ENCODE measurements at places on chromosomes 4 and X. TPM values are rescaled to one million over a fixed set of nuclear protein-coding genes. Genes with fewer than 3 reads are reported as not detected.

GRCh38 chrX:40953369-40953768 lies 131.9 kb upstream of the USP9X start:
- no peak for DNase-seq

DNA sequence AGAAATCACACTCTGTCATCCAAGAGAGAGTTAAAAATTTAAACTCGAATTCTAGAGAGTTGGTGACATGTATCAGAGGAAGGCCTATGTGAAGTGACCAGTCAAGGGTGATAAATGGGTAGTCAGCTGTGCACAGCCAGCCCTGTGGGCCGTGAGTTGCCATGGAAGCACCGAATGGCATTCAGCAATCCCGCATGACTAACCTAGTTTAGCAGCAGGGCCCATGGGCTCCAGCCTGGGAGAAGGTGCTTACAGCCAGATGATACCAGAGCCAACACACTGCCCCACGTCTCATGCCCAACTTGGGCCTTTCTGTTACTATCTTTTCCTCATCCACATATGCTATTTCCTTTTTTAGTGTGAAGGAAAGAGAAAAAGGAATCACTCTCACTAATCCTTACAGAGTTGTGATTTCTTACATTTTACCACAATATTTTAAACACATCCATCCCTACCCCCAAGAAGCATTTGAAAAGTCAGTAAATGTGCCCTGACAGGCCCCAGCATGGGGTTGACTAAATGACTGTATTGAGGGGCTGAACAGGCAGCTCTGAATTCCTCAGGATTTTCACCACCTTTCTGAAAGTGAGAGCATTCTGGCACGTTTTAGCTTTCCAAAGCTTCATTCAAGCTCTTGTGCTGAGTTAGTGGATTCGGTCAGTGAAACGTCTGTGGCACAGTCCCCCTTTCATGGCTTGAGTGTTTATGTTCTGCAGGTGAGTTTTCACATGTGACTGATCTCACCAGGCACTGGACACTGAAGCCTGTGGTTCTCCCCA lies 104.2 kb downstream of the AFF1 start:
- DNase-seq: peak; percentile 73

DNA sequence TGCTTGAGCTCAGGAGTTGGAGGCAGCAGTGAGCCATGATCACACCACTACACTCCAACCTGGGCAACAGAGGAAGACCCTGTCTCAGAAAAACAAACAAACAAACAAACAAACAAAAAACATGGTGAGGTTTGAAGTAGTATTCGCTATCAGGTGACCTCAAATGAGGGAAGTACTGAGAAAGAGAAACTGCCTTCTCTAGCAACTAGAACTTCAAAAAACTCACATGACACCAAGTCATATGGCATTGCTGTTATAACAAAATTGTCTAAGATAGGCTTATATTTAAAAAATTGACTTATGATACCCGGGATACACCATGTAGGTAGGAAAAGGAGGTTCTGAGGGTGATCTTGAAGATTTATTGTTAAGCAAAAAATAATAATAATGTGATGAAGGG lies 10.3 kb downstream of the MPP1 start:
- no peak for DNase-seq

DNA sequence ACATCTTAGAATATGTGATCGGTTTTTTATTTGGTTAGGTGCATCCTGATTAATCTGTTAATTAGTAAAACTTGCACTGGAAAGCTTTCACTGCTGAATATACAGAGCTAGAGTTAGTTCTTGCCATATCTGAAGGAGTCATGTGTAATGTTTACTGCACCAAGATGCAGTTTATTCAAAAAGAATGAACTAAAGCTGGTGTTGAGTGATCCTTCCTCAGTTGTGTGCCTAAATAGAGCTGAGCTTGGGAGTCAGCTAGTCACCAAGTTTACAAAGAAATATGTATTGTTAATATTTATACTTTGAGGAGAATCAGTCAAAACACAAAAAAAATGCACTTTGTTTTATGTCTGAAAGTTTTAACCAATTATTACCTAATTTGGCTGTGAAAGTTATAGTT lies 54.1 kb upstream of the FHDC1 start:
- DNase-seq: no peak

DNA sequence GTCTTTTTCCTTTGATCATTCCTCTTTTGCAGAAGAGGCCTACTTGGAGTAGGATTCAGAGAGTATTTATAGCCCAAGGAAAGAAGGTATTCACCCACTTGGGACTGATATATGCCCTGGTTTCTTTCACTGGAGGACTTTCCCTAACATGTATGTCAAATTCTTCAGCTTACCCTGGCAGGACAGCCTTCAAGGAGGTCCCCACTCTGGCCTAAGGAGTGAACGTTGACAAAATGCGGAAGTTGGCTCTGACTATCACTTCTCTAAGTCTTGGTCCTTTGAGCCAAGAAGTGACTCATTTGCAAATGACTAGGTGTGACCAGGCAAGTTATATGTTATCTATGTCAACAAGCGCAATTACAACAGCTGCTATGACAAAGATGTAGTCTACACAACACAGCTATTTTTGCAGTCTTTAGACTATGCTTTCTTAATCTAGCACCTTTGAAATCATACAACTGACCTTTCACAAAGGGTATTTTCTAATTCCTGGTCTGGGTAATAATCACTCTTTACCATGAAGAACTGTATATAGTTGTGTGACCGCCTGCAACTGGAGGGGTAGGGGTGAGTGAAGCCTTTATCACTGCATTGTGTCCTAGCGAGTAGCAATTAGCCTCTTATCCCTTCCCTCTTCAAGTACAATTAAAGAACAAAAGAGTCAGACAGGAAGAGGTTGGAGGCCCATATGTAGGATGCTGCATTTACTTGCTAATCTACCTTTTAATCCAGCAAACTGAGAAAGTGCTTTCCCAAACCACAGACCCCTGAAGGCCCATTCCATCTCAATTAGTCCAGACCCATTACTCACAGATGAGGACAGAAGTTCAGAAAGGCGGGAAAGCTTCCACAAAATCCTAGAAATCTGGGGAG lies 50.1 kb downstream of the RASGEF1B start:
- DNase-seq: no peak

- DNase-seq: no peak
Observed at GRCh38 chrX:72216973-72217372, 21.9 kb downstream of the ERCC6L start.

GRCh38 chr4:153649572-153649991 lies 34.5 kb upstream of the TLR2 start:
- no peak for DNase-seq

DNA sequence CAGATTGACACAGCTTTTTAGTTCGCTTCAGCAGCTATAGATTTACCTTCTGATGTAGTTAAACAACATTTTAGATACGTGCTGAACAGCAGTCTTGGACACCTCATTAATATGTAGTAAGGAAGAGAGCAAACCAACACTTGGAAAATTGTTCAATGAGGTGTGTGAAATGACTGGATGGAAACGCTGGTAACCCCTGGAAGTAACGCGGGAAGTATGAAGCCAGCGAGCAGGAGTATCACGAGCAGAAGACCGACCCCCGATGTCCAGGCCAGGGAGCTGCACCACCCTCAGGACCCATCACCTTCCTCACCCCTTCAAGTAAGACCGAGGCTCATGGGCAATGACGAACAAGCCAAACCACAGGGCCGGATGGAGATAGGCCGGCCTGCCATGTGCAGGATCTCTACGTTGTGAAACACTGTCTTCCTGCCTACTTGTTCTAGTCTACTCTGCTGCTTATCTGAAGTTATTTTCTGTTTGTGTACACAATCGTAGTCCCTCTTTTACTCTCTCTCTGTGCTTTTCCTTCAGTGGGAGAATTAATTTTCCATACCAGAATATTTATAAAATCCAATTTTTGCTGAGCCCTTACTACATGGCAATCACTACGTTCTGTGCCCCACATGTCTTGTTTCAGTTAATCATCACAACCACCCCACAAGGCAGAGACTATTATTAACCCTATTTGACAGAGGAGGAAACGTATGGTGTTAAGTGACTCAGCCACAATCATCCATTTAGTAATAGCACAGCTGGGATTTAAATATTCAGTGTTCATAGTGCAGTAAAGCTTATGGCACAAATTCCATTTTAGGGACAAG lies 221.7 kb downstream of the APBB2 start:
- peak; percentile 65 for DNase-seq

DNA sequence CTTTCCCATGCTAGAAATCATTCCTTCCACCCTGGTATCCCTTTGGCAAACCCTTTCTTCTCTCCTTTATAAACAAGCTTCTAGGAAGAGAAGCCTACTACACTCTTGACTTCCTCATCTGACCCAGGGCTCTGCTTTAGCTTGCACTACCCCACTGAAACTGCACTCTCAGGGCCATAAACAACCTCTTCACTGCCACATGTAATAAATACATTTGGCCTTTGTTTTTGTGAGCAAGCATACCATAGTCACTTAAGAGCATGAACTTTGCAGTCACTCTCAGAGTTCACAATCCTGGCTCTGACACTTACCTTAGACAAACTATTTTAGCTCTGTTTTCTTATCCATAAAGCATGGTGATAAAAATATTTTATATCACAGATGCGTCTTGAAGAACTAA lies 50.7 kb upstream of the USP38 start:
- no peak for DNase-seq

DNA sequence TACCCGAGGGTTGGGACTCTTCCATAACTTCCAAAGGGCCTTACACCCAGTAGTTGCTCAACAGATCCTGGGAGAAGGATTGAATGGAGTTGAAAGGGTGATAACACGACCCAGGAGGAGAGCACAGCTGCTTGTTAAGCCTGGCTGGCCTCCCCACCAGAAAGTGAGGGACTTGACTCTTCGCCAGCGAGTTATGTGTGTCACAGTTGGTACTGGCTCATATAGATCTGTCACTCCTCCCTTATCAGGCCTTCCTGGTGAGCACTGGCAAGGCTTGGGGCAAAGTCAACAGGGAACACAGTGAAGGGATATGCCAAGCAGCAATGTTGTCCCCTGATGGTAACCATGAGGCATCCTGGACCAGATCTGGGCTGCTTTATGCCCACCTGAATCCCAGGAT lies 35.8 kb downstream of the APLN start:
- DNase-seq: no peak

DNA sequence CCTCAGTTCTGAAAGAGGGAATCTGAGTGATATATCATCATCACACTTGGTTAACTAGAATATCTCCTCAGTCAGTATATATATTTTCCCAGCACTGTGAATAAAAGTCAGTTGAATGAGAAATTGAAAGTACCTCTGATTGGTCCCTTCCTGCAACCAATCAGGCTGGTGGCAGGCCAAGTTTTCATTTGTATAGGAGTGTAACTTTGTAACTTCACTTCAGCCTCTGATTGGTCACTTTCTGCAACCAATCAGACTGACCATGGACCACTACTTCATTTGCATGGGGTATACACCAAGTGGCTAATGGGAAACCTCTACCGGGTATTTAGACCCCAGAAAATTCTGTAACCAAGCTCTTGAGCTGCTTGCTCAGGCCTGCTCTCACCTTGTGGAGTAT lies 2.0 kb upstream of the PGK1 start:
- no peak for DNase-seq

DNA sequence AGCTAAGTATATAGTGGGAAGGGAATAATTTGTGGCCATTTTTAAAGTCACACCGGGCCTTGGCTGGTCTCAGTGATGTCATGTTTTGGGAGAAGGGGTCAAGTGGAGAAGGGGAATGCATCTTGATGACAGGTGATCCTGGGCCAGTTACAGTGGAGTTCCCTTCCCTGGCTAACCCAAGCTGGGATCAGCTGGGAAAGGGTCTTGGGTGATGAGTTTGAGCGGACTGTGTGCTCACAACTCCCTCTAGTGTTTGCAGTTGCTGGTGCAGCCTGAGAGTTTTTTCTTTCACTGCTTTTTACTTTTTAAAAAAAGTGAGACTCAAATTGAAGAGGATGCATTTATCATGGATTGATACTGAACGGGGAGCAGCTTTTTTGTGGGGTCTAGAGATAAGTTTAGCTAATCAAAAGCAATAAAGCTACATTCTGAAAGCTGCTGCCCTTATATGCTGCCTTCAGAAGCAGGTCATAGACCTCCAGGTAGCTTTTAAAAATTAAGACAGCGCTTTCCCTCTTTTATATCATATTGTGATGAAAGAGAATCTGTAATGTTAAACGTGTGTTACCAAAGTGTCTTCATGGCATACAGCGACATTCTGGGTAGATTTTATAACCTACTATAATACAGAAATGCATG lies 164.7 kb downstream of the DCLK2 start:
- DNase-seq: no peak

DNA sequence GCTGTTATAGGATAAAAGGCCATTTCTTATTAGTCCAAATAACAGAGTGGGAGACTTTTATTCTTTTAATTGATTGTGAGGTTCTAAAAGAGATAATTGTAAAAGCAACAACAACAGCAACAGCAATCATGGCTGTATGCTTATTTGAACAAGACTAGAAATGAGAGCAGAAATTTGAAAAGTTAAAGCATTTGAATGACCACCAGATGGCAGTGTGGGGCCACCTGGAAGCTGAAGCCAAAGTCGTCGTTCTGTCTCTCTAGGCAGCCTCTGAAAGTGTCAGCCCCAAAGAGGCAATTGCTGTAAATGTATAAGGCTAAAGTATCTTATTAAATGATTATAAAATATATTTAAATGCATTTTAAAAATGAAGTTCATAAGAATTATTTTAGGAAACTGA lies 42.2 kb downstream of the SH2D1A start:
- peak; percentile 7 for DNase-seq

GRCh38 chr4:120858776-120859175 lies 63.8 kb downstream of the PRDM5 start:
- DNase-seq: no peak

DNA sequence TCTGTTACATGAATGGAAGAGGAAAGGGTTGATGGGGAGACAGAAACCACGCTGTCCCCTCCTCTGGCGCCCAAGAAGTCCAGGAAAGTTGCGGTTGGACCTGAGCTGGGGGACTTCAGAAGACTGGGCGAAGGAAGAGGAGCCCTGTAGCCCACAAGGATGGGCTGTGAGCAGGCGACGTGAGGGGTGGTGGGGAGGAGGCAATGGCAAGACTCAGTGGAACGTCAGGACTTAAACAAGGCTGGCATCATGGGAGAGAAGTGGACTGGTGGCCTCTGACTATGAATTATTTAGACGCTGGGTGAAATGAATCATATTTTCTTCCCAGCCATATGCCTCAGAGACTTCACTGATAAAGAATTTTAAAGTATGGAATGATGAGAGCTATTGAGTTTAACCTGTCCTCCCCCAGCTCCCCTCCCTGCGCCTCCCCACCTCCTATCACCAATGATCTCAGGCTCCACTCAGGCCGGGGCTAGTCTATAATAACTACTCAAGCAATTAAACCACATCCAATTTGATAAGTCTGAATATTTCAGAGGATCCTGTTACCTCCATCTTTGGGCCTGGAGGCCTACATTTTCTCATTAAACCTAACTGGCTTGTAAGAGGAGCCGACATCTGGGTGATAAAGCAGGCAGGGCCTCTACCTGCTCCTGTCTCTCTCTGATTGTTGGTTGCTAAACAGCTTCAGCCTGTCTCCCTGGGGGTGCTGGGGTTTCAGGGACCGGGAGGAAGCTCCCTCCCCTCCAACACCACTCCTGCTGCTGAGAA lies 63.6 kb downstream of the SMIM20 start:
- DNase-seq: no peak

PGM2 gene
- total RNA-seq: 66.0 TPM

DIAPH2 gene
- total RNA-seq: 26.1 TPM

ZAR1 gene
- not detected for total RNA-seq

PPP4R3C gene
- not detected for total RNA-seq

F11 gene
- total RNA-seq: not detected

All from pulmonary artery endothelial cell (primary cell).